ENCODE measurements at places on chromosomes 2 and 18. TPM values are rescaled to one million over a fixed set of nuclear protein-coding genes. Genes with fewer than 3 reads are reported as not detected.

ABCG5 gene
- not detected for total RNA-seq

CRACDL gene
- 0.14 TPM for total RNA-seq

CYS1 gene
- total RNA-seq: not detected

ZNF2 gene
- 2.6 TPM for total RNA-seq

NEU2 gene
- not detected for total RNA-seq

TMEM247 gene
- total RNA-seq: not detected

STAT4 gene
- 53.9 TPM for total RNA-seq

RAPGEF4 gene
- total RNA-seq: 0.35 TPM

BOLL gene
- total RNA-seq: not detected

EPB41L5 gene
- 2.3 TPM for total RNA-seq

NR4A2 gene
- total RNA-seq: 32.9 TPM

DNA sequence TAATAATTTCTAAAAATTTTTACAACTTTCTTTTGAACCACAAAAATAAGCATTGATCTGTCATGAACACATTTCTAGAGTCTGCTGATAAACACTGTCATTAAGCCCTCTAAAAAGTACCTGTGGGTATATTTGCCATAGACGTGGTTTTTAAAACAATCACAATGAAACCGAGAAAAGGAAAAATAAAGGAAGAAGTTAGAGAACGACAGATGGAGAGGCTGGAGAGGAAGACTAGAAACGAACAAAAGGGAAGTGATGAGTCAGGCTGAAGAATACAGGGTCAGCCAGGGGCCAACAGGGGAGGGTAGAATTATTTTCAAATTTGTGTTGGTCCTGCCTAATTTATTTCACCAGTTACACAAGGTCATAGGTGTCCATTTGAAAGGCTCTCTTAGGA lies 62.0 kb downstream of the MYL12B start:
- DNase-seq: no peak

- DNase-seq: no peak
Observed at GRCh38 chr2:191629976-191630712, 47.8 kb upstream of the NABP1 start.

- no peak for DNase-seq
Observed at GRCh38 chr2:71534826-71535225, 81.5 kb downstream of the DYSF start.

DNA sequence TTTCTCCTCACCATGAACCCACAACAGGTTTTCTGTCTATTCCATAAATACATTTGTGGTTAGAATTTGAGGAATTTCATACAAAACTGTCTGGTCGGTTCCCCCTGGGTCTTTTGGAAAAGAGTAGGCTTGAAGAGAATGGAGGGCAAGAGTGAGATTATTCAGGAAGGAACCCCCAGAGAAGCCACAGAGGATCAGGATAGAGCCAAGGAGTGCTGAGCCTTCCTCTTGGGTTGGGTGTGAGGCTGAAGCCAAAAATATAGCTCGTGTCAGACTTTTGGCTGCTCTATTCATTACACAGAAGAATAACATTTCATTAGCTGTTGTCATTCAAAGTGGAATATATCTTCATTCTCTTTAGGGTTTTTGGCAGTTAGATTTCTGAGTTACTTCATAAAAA lies 45.9 kb upstream of the YES1 start:
- DNase-seq: no peak

DNA sequence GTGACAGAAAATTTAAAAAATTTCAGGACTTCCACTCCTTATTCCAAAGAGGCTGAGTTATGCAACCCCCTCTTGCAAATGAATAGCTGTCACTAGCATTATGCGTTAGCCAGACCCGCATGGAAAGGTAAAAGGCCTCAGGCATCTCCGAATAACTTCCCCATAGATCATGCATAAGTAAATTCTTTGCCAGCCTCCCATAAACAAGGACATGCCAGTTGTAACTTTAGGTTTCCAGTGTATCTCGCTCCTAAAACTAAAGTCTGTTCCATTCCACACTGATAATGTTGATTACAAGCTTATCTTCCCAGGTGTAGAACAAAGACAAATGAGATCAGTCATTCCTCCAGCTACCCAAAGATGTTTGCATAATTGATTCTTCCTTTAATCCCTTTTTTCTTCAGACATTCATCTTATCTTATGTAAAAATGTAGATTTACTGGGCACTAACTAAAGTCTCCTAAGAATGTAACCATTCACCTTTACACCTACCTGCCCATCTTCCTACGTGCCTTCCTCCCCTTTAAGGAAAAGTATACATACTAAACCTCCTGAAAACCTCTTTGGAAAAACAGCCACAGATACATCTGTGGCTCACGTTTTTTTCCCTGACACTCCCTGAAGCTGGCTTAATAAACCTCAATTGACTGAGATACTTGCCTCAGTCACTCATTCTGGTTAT lies 13.6 kb upstream of the NFU1 start:
- DNase-seq: no peak

DNA sequence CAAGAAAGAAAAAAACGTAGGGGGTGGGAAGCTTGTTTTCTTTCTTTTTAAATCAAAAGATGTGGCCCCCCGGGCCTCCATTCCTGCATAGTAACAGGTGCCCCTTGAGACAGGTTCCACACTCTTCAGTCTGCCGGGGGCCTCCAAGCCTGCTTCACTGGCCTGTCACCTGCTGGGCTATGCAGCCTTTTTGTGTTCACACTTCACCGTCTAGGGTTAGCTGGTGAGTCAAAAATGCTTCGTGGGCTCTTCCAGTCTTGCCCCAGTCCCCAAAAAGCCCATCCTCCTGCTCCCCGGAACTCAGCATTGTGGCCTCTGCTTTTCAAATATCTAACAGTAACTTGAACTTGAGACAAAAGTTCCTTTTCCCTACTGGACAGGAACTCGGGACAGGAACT lies 67.9 kb downstream of the POLR1A start:
- DNase-seq: peak; percentile 40

DNA sequence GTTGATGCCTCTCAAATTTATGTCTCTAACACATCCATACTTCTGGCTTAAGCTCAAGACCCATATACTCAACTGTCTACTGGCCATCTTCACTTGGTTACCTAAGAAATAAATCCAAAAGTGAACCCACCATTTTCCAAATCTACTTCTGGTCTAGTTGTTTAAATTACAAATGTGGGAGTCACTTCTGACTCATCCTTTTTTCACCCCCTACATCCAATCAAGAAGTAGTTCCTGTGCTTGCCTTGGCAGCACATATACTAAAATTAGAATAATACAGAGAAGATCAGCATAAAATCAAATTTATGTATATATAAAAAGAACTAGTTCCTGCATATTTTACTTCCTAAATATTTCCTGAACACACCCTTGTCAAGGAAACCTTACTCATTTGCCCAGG lies 53.6 kb downstream of the STRN start:
- no peak for DNase-seq

DNA sequence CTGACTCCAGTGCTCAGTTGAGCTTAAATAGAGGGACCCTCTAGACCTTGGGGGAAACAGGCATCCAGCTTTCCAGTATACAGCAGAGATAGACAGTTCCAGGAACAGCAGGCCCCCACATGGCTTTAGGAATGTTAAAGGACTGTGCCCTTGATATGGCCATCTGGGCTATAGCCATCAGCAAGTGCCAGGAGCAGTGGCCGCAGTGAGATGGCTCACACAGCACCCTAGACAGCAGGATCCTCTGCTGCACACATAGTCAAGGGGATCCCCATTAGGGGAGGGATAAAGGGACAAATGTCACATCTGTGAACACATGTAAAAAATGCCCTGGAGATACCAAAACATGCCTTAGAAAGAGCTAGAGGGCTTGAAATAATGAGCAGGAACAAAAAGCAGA lies 213.4 kb downstream of the PTH2R start:
- DNase-seq: no peak

DNA sequence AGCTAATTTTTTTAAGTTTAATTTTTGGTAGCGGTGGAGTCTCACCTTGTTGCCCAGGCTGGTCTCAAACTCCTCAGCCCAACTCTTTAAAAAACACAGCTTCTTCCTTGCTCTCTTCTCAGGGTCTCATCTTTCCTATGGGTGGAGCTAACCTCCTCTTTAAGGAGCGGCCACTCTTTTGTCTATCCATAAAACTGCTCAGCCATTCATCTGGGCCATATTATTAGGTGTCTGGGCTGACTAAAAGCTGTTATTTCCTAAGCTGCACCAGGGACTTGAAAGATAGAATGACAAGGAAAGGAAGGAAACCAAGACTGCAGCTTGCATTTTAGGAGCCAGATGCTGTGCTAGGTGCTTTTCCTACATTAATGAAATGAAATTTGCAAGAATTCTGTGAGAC lies 35.8 kb upstream of the THOC1 start:
- DNase-seq: no peak

DNA sequence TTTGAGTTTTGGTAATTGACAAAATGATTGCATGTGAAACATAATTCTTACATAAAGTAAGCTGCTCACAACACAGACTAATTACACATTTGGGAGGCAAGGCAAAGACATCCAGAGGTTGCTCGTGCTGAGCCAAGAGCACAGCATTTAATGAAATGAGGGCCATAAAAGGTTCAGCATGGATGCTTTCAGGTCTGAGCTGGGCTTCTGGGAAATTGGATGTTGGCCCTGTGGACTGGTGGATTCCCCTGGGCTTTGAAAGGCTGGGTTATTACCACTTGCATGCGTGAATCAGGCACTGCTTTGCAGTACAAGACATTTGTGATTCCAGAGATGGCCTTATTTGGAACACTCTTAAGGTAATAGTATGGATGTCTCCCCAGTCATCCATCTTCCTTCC lies 533.5 kb upstream of the NRP2 start:
- no peak for DNase-seq

DNA sequence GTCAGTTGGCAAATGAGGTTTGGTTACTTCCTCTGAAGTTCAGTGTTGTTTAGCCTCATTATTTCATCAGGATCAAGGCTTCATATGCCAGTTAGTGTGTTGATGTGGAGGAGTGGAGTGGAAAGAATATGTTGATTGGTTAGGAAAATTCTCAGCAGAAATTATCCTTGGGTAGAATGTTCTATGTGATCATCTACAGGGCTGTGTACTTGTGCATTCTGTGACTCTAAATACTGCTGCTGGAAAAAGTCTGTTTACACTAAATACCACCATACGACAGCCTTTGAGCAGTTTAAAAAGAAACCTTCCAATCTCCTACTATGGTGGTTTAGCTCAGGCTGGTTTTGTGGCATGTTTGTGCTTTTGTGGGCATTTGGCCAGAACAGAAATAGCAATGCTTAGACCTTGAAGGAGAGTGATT lies 25.8 kb downstream of the CAB39 start:
- no peak for DNase-seq
